Stimulated activated CD8-positive, alpha-beta memory T cell treated with anti-CD3 and anti-CD28 coated beads, Interleukin-15, amount 100 ng/mL, for 24 hours (primary cell): ENCODE measurements at places on chromosomes 2 and 18.

DNA sequence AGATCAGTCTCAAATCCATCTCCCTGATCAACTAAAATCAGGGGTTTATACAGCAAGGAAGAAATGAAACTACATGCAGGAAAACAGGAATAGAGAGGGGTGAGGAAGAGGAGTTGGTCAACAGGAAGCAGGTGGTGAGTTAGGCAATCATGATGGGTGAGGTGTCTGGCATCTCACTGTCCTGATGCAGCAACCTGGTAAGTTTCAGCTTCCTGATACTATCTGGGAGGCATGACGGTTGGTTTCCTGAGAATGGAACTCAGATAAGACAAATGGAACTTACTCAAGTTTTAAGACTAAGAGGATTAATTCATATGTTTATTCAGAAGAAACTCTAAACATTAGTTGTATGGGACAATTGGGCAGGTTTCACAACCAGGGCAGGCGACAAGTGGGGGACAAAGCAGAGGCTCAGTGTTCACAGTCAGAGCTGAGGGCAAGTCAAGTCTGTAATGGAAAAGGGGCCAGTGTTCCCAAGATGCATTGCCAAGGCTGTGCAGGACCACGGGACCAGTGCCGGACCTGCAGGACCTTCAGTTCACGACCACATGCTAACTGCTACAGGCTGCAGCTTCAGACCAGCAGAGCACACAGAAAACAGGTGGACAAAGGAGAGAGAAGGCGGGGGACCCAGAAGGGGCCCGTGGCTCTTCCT is 17.7 kb upstream of the GALM start:
- no peak for DNase-seq

DNA sequence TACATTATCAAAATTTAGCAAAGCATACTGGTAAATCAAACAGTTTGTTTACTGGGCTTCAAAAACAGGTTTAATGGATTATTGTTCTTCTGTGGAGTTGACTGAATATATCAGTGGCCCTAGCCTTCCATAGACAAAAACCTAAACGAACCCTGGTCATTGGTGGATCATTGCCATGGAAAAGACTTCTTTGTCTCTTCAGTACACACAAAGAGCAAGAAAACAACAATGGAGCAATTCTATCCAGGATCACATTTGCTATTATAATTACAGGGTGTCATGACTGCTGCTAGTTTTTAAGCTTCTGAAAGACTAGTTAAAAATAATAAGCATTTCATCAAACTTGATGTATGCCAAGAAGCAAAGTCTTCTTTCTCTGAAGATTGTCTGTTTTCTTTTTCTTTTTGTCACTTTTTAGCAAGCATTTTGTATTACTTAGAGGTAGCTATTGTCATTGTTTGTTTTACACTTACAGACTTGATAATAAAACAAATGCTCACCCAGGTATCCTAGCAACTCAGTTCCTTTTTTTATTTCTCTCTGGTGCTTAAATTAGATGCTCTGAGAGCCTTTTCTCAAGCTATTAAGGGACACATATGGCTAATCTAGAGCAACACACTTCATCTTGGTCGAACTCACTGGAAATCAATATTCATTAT is 1228.7 kb upstream of the DDX18 start:
- DNase-seq, result no peak

DNA sequence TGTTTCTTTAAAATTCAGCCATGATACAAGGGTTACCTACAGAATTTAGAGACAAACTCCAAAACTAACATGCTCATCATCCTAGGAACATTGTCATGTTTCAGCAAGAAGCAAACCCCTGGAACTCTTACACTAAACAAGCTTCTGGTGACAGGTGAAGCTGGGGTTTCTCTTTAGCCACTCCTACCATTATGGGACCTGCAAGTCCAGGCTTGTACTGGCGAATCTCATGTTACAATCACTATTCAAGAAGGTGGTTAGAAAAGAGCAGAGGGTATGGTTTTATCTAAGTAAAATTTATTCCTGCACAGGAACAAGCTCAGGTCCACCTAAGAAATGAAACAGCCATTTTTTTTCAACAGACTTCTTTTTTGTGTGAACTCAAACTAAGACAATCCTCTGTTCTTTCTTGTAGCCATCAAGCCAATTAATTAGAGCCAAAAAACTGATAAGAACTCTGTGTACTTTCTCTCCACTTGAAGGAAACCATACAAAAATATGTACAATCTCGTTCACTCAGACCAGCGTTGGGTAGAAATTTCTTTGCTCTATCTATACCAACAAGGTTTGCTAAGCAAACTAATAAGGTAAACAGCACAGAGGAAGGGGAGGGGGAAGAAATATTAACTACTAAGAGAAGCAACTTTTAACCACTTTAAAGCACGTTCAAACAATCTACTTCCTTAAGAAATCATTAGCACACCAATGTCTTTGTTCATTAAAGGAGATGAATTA is 63.3 kb upstream of the NEDD4L start:
- no peak for DNase-seq

- DNase-seq, result peak; percentile 49
Observed at GRCh38 chr18:77106331-77106730, 26.3 kb downstream of the MBP start.

DNA sequence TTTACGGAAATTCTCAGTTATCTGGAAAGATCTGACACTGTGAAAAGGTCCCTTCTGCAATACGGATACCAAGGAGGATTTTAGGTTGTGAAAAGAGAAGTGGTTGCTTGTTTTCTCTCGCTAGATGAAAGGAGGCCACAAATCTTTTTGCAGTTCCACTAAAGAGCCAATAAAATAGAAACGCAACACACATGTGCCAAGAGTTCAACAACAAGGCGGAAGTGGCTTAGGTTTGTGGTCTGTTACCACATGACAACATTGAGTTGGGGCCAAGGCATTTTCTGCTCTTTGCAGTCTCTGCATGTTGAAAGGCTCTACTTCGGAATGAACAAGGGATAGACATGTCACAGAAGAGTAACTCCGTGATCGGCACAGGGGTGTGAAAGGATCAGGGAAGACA is 115.7 kb upstream of the OSR1 start:
- no peak for DNase-seq

GRCh38 chr18:67232991-67233390 is 283.5 kb downstream of the DSEL start:
- no peak for DNase-seq

GRCh38 chr2:205464681-205465080 is 217.6 kb upstream of the NRP2 start:
- no peak for DNase-seq

DNA sequence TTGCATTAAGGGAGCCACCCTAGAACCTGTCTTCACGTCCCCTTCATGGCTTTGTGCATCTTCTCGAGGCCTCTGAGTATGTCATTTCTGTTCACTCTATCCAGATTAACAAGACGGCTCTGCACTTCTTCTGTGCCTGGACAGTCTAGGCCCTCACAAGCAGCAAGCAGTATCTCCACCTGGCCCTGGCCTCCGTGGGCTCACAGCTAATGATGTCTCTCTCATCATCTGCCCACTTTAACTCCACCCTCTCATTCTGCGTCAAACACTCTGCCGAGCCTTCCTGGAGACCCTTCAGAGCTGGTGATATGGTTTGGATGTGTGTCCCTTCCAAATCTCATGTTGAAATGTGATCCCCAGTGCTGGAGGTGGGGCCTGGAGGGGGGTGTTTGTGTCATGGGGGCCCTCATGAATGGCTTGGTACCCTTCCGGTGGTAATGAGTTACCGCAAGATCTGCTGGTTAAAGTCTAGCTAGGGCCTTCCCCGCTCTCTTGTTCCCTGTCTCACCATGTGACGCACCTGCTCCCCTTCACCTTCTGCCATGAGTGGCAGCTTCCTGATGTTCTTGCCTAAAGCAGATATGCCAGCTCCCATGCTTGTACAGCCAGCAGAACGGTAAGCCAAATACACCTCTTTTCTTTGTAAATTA is 132.5 kb upstream of the ID2 start:
- DNase-seq, result no peak

- no peak for DNase-seq
Observed at GRCh38 chr2:65300134-65300760, 72.6 kb downstream of the ACTR2 start.

DNA sequence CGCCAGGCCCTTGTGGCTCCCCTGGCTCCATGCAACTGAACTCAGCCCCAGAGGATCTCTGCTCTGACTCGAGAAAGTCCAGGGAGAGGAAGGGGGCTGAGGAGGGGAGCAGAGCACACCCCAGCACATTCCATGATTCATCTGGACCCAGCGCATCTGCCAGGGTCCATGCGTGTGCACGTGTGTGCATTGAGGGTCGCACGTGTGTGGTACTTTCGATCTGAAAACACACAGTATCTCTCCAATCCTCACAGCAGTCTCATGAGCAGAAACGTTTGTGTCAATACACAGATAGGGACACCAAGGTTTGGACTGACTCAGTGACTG is 146.4 kb upstream of the ID2 start:
- no peak for DNase-seq

- DNase-seq, result no peak
Observed at GRCh38 chr18:48723016-48723415, 184.2 kb downstream of the CTIF start.

DNA sequence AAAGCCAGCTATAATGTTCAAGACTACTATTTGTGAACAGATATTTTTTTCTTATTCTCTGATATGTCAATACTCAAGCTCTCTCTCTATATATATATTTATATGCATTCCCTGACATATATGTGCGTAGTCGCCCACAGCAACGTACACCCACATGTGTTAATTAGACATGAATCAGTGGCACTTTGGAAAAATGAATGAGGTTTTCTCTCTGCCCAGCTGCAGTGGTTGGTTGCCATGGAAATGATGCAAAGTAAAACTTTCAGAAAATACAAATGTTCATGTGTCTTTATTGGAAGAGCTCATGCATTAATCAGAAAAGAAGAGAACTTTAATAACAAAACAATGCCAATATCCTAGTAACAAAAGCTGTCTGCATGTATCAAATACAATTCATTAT is 34.7 kb downstream of the UNC80 start:
- DNase-seq, result no peak

DNA sequence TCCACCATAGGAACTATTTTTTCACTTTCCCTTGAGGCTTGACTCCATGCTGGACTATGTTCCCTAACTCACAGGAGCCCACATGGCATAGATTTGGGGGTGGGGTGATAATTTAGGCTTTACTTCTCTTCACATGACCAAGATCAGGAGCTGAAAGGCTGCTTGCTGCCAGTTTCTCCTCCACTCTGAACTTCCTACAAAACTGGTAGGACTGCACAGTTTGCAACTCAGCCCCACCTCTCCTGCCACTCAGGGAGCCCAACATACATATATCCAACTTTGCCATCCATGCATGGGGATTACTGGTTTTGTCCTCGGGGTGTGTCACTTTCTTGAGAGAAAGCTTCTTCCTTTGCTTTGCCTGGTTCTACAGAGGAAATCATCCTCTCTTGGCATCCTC is 14.2 kb downstream of the INO80D start:
- DNase-seq, result no peak

GRCh38 chr18:40152859-40153258 is 1802.2 kb upstream of the PIK3C3 start:
- no peak for DNase-seq

- no peak for DNase-seq
Observed at GRCh38 chr2:10034333-10035052, 8.9 kb upstream of the KLF11 start.

- DNase-seq, result no peak
Observed at GRCh38 chr2:208595386-208596275, 189.0 kb downstream of the PTH2R start.

DNA sequence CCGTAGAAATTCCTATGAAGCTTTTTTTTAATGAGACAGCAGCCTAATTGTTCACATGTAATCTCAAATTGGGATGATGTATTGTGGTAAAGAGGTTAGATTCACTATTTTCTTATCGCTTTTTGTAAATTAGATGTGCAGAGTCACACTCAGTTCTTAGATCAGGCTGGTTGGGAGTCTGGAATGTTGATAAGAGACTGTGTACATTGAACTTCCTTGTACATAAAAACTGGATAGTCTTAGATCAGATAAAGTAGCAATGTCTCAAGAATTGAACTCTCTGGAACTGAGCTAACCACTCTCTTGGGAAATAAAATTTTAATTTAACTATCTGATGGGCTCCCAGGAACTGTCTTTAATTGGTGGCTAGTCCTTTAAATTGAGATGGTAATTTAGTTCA is 108.1 kb upstream of the MSTN start:
- DNase-seq, result no peak

DNA sequence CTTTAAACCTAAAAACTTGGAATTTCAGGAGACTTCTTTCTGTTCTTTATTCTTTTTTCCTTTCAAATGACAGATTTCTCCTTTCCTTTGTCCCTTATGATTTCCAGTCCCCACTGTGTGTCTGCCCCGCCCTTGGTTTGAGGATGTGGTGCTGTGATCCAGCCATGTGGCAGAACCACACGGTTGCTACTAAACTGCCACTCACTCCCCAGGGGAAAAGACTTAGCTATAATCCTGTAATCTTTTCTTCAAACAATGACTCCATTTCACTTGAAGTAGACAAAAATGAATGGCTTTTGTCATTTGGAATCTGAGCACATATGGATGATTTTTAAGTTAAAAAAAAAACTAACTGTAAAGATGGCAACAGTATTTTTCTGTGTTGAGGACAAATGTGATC is 76.2 kb upstream of the STAM2 start:
- no peak for DNase-seq

DNA sequence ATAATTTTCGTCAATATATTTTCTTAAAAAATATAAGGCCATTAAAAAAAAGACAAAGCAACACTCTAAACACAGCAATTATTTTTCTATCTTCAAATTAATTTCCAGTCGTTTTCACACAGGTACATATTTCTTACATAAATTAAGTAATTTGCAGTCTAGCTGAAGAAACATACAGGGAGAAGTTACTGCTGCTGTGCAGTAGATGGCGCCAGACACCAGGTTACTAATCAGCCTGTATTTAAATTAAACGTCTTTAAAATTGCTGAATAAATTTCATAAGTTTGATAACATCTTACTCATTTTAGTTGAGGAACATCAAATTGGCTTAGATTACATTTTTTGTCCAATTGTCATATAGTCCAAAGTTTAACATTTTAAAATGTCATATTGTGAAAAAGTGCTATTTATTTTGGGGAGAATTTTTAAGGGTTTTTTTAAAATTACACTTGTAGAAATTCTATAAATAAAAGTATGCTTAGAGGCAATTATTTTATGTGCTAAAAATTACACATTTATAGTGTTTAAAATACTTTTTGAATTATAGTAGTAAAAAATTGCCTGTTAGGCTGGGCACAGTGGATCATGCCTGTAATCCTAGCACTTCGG is 88.4 kb downstream of the PMAIP1 start:
- no peak for DNase-seq

- DNase-seq, result no peak
Observed at GRCh38 chr2:10775021-10775780, 37.4 kb downstream of the PDIA6 start.

DNA sequence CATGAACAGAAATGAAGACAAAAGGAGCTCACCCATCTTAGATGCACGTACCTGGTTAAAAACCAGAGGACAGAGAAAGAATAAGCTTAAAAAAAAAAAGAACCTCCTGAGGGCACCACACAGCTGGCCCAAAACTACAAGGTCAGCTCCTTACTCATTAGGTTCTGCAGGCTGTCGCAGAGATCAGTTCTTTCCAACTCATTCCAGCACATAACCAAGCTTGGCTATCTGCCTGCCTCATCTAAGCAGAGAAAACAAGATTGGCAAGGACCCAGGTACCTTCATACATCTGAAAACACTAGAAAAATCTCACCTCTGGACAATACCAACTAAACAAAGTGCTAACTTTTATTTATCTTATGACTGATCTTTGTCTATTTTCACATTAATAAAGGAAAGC is 89.9 kb downstream of the NOL10 start:
- DNase-seq, result no peak
